ENCODE measurements at places on chromosomes 4 and X.
A peak's percentile ranks its signal among the peaks of the same experiment; 100 is the strongest.

GRCh38 chr4:138269175-138269574 is 27.0 kb upstream of the SLC7A11 start:
- DNase-seq: no peak

GRCh38 chr4:184573701-184574100 is 75.5 kb downstream of the CASP3 start:
- DNase-seq: no peak

DNA sequence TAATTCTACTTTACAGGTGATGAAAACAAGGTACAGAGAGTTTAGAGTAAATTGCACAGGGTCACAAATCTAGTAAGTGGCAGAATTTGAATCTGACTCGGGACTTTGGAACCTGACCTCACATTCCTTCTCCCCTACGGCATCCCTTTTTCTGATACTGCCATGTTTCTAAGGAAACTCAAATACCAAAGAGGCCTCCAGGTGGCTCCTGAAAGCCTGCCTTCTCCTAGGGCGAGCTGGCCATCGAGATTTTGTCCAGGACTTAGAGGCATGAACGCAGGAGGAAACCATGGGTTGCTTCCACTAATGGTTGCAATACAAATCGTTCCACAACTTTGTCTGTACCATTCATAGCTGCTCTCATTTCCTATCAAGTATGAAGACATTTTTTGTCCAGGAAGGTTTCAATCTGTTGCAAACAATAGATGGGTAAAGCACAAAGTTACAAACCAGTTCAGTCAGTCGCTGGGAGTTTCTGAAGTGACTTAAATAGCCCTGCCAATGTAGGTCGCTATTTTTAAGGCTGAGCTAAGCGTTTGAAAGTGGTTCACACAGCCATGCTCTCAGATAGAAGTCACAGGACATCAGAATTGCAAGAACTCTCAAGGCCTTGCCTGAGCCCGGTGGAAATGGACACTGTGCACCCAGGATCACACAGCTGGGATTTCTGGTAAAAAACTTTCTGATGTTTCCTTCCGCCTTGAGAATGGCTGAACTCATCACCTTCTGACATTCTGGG is 296.6 kb upstream of the PRPS2 start:
- no peak for DNase-seq

DNA sequence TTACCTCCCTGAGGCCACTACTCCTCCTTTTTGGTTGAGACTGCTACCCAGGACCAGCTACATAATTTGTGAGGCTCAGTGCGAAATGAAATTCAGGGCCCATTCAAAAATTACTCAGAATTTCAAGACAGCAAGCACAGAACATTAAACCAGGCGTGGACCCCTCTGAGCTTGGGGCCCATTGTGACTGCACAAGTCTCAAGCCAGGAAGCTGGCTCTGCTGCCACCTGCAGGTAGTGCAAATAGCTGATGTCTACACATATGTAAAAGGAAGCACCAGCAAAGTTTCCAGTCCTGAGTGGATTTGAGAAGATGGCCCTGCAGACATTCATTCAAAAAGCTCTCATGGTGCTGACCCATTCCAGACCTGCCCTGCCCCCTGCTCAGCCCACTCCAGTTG is 213.4 kb upstream of the LNX1 start:
- no peak for DNase-seq

DNA sequence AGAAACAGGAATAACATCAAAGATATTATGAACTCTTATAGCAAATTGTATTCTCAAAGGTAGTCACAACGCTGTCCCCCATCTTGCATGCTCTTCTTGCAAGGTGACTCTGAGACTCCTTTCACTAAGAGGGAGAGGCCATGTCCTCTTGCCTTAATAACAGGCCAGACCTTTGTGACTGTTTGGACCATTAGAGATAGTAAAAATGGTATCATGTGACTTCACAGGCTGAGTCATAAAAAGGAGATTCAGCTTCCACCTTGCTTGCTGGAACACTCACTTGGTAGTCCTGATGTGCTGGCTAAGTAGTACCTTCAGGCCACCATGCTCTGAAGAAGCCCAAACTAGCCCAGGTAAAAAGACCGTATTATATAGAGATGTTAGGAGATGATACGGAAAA is 143.8 kb downstream of the FBXW7 start:
- DNase-seq: no peak

GRCh38 chr4:169070071-169070894 is 60.2 kb upstream of the CBR4 start:
- peak; percentile 70 for DNase-seq

- DNase-seq: no peak
Observed at GRCh38 chr4:110623718-110624397, 981 bp upstream of the PITX2 start.

DNA sequence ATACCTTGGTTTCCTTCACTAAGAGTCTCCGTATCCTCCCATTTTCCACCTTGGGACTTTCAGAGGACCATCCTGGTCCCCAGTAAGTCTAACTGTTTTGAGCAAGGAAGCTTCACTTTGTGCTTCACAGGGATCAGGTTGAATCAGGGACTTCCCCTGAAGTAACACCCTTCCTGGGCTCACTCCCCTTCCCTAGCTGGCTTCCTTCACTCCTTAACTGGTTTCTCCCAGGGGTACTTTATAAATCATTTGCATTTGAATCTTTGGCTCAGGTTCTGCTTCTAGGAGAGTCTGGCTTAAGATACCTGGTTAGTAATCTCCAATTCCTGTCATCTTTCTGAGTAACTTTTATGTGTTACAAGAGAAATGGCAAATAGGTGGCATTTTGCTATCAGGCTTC is 24.5 kb upstream of the GRIA2 start:
- no peak for DNase-seq

DNA sequence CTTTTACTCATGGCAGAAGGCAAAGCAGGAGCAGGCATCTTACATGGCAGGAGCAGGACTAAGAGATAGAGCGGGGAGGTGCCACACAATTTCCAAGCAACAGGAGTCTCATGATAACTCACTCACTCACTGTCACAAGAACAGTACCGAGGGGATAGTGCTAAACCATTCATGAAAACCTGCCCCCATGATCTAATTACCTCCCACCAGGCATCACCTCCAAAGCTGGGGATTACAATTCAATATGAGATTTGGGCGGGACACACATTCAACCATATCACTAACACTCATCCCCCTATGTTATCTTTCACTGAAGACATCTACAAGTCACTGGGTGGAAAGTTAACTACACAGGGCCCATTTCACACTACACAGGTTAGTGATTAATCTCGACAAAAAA is 25.4 kb upstream of the GLRB start:
- DNase-seq: no peak

DNA sequence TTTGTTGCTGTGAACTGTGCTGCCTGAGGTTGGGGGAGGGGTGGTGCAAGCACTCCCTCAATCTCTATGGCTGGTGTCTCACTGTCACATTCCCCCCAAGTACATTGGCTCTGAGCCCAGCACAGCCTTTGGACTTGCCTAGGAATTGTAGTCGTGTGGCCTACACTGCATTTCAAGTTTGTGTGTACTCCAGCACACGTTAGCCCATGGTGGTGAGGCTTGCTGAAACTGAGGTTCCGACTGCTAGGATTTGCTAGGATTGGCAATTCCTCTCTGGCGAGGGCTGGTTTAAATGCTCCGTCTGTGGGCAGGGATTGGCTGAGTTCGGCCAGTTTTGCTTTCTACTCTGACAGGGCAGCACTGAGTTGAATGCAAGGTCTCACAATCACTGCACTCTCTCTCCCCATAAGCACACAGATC is 121.7 kb upstream of the CXXC4 start:
- no peak for DNase-seq

- DNase-seq: no peak
Observed at GRCh38 chrX:68902706-68903504, 74.1 kb downstream of the EFNB1 start.

- no peak for DNase-seq
Observed at GRCh38 chr4:5277079-5277478, 225.8 kb downstream of the STK32B start.

GRCh38 chr4:102216666-102217065 is 128.6 kb downstream of the SLC39A8 start:
- no peak for DNase-seq

GRCh38 chr4:75727073-75727472 is 2.7 kb downstream of the USO1 start:
- no peak for DNase-seq

DNA sequence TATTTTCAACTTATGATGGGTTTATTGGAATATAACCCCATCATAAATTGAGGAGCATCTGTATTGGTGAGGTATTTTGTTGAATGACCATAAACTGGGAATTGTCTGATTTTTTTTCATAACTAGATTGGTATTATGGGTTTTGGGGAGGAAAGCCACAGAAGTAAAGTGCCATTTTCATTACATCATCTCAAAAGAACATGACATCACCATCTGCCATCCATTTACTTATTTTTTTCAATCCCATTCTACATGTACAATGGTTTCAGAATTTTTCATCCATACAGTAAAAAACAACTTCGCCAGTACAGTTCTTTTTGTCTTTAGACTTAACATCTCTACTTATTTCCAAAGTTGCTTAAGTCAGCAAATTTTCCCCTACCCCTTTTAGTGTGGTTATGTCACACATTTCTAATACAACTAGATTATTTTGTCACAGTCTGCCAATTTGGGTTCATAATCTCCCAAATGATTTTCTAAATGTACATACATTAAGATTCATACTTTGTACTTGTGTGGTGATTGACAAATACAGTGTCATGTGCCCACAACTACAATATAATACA is 459.4 kb downstream of the IDS start:
- DNase-seq: no peak

DNA sequence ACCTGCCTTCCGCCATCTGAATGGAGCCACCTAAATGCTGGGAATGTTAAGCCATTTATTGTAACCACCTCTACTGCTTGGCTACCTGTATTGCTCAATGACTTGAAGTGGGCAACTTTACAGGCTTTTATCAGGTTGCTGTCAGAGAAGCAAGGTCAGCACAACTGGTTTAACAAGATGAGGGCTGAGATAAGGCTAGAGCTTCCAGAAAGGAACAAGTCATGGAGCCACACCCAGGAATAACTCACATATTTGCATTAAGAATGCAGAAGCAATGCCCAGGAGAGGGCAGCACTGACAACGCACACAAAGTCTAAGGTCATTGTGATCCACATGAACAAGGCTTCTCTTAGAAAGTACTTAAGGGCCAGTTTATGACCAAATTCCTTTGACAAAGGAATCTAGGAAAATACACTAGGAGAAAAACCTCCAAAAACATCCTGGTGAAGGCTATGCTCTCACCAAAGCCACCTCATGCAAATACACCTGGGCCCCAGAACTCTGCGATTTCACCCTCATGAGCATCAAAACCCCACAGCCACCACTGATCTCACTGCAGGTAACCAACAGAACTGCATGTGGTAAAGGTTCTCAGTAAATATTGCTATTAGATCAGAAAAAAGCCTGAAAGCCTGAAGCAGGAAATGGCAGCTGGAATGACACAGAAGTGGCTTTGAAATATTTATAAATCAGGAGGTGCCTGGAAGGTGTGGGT is 15.0 kb upstream of the STS start:
- no peak for DNase-seq

- DNase-seq: no peak
Observed at GRCh38 chr4:170729897-170730296, 640.1 kb upstream of the AADAT start.

GRCh38 chr4:39331191-39331590 is 35.0 kb downstream of the RFC1 start:
- no peak for DNase-seq

- no peak for DNase-seq
Observed at GRCh38 chr4:22635692-22636091, 57.0 kb upstream of the GBA3 start.

DNA sequence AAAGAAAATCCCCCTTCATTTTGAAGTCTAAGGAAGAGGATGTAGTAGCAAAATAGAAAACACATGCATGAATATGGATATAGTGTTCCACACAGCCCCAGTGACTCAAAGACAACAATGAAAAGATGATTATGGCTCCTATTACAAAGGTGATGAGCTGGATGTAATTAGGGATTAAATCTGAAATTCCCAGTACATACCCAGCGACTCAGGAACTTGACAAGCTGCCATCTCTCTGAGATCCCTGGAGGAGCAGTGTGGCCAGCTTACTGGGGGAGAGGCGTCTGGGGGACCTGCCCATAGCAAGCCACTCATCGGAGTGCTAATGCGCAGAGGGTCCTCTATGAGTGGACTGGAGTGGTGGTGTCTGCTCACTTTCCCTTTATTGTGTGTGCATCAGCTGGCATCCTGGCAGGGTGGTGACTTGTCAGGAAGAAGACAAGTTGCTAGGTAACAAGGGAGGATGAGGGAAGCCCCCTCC is 42.7 kb upstream of the MGST2 start:
- no peak for DNase-seq

DNA sequence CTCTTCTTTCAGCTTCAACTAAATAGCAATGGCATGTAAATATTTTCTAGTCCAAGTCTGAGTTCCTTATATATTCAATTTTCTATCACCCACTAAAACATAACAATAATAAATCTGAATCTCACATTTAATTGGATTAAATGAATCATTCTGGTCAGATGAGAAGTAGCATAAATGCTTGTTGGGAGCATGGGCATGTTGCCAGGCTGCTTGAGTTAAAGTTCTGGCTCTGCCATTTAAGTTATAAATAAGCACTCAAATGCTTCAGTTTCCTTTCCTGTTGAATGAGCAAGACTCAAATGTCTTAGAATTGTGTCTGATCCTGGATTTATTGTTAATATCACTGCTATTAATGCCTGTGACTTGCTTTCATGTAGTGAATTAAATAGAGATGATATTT is 496.3 kb downstream of the STPG2 start:
- DNase-seq: no peak

- DNase-seq: no peak
Observed at GRCh38 chr4:172786039-172786792, 382.4 kb upstream of the GALNT7 start.

- DNase-seq: no peak
Observed at GRCh38 chr4:119861731-119862130, 204.9 kb downstream of the MAD2L1 start.

DNA sequence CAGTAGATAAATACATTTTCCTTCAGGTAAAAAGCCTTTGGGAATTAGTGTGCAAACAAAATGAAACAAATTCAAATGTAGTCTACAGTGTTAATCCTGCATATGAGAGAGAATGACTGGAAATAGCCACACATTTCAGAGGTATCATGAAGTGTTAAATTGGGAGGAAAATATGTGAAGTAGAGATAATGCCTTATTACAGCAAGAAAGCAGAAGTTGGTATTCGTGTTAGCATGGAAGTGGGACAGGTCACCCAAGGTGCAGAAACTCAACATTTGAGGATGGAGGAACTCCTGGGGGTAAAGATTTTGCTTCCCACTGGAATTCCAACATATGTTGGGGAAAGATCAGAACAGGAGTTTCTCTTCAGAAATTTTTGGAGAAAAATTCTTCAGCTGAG is 51.3 kb downstream of the EMCN start:
- no peak for DNase-seq

DNA sequence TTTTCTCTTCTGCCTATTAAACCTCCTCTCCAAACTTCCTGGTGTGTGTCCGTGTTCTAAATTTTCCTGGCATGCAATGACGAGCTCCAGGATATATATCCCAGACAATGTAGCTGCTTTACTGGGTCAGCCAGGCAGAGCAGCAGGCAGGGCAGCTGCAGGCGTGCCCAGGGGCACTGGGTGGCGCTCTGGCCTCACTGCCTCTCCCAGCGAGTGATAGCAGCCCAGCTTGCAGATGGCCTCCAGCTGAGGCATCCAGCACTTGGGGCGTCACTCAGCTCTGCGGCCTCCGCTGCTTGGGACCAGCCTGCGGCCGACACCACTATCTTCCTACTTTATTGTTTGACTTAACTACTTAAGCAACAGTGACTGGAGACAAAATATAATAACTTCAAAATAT is 23.0 kb upstream of the UBA6 start:
- no peak for DNase-seq

All from NCI-H1436 treated with DMSO at 0.1 percent for 48 hours (cell line).